HEK293T (cell line): ENCODE measurements at places on chromosomes 6 and 20.

- no peak for DNase-seq
Measured at GRCh38 chr20:54200487-54201267, 7.2 kb upstream of the PFDN4 start.

DNA sequence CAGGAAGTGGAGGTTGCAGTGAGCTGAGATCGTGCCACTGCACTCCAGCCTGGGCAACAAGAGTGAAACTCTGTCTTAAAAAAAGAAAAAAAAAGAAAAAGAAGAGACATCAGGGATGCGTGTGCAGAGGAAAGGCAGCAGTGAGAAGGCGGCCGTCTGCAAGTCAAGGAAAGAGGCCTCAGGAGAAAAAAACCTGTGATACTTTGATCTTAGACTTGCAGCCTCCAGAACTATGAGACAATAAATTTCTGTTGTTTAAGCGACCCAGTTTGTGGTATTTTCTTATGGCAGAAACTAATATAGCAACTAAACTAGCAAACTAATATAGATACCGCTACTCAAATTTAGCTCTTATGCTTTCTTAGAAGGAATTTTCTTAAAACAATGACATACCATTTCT lies 36.1 kb downstream of the FGD2 start:
- no peak for DNase-seq

- DNase-seq = no peak
Measured at GRCh38 chr6:4338884-4339283, 203.5 kb upstream of the ECI2 start.

GRCh38 chr20:47348539-47349142 lies 7.9 kb downstream of the ZMYND8 start:
- no peak for DNase-seq

DNA sequence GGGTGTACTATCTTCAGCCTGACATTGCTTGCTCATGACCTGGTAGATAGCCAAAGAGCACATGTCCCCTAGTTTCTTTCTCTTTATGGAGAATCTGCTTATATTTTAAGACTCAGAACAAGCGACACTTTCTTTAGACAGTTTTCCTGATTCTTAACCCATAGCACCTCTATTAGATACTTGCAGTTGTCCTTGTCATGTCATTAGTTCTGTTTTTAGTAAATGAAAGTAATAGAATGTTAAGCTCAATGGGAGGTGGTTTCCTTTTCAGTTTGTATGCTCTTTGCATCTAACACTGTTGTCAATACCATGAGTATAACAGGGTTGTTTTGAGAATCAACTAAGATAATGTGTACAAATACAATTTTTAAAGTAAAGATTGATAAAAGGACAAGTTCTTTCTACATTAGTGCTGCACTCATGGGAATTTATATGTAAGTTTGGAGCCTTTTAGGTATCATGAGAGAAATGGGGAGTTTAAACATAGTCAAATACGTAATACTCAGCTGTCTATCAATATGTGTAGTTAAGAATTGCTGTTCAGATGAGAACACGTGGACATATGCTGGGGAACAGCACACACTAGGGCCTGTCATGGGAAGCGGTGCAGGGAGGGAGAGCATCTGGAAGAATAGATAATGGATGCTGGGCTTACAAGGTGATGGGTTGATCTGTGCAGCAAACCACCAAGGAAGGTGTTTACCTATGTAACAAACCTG lies 124.3 kb downstream of the GRM1 start:
- DNase-seq = no peak

- no peak for DNase-seq
Measured at GRCh38 chr6:43437700-43438099, 10.4 kb downstream of the ABCC10 start.

- DNase-seq = peak; percentile 30
Measured at GRCh38 chr20:56200456-56200855, 48.1 kb upstream of the MC3R start.

- DNase-seq = no peak
Measured at GRCh38 chr6:55604021-55604420, 25.0 kb upstream of the HMGCLL1 start.

DNA sequence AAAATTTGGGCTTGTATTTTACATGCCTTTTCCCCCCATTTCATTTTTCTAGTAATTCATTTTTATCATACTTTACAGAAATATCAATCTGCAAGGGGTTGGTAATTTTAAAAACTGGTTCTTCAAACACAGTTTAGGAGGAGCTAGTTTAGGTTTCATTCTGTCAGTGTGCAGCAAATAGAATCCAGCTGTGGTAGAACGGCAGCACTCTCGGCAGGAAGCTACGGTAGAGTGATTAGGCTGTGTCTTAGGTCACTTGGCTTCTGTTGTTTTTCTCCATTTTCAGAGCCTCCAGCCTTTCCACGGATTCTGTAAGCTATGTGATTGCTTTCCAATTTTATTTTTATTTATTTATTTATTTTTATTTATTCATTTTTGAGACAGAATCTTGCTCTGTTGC lies 32.7 kb downstream of the TLDC2 start:
- DNase-seq = no peak

- DNase-seq = no peak
Measured at GRCh38 chr6:11214901-11215300, 17.6 kb downstream of the NEDD9 start.

GRCh38 chr6:147514831-147515230 lies 6.3 kb downstream of the SAMD5 start:
- DNase-seq = no peak

- peak; percentile 39 for DNase-seq
Measured at GRCh38 chr6:149961728-149962425, 1.9 kb upstream of the ULBP1 start.

DNA sequence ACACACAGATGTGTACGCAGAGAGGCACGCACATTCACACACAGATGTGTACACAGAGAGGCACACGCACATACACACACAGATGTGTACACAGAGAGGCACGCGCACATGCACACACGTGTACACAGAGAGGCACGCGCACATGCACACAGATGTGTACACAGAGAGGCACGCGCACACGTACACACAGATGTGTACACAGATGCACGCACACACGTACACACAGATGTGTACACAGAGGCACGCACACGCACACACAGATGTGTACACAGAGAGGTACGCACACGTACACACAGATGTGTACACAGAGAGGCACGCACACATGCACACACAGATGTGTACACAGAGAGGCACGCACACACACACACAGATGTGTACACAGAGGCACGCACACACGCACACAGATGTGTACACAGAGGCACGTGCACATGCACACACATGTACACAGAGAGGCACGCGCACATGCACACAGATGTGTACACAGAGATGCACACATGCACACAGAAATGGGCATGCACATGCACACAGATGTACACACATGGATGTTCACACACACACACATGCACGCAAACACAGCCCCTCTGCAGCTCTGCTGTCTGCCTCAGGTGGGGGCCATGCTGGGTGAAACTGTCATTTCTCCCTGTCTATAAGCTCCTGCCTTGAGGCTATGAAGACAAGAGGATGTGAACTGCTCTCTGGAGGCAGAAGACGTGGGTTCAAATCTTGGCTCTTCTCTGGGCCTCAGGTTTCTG lies 14.3 kb upstream of the MYT1 start:
- no peak for DNase-seq

DNA sequence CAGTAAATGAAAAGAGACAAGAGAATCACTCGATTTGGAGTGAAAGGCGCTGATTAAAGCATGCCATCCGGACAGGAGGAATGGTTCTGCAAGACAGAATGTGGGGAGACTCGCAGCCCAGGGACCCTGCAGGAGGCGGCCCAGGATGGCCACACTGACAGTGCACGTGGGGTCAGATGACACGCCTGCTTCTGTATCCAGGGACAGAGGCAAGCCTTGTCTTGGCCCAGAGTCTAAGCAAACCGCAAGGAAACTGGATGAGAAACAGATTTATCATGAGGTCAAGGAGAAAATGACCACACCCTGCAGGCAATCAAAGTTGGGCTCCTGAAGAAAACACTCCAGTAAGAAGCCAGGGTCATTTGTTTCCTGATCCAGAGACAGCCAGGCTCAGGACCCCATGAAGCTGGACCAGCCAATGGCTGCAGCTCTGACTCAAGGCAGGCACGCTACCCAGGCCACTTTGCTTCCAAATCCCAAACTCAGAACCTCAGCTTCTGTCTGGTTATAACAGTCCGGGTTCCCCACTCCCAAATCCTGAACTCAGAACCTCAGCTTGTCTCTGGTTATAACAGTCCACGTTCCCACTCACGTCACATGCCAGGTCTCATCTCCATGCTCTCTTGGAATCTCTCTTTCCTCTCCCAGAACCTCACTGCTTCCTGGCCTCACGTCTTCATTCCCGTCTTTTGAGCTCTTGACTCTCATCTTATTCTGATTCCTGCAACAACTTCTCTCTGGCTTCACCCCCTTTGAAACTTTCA lies 144.9 kb upstream of the THBS2 start:
- no peak for DNase-seq

DNA sequence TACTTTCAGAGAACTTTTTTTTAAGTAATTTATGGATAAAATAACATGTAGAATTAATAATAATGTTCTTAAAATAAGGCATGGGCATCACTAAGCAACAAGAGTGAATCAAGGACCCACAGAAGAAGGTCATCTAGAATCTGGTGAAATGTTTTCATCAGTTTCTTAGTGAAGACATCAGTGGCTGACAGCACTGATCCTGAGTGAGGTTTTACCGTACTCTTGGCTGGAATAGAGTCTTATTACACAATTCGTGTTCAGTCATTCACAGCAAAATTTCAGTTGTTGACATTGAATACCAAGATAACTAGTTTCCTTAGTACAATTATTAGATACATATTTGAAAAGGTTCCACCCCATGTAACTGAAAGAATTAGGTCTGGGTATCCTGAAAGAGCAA lies 140.4 kb downstream of the C6orf58 start:
- DNase-seq = no peak

DNA sequence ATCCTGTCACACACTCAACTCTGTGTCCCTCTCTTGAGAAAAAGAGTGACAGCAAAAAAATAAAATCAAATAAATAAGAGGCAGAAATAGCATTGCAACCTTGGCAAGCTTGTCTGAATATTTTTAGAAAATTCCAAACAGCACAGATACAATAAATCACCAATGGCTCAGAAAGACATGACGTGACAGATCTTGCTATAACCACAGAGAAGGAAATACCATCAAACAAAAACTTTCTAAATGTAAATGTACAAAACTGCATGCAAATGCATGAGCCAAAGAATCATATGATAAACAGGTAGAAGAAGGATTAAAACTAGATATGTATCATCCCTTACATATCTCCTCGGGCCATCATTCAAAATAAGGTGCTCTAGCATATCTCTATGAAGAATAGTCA lies 549.2 kb upstream of the NOX3 start:
- no peak for DNase-seq

- peak; percentile 54 for DNase-seq
Measured at GRCh38 chr6:43933148-43933885, 163.3 kb downstream of the VEGFA start.

GRCh38 chr6:164107297-164107995 lies 692.9 kb downstream of the QKI start:
- DNase-seq = no peak

- DNase-seq = no peak
Measured at GRCh38 chr20:49887251-49888211, 27.8 kb downstream of the SPATA2 start.

DNA sequence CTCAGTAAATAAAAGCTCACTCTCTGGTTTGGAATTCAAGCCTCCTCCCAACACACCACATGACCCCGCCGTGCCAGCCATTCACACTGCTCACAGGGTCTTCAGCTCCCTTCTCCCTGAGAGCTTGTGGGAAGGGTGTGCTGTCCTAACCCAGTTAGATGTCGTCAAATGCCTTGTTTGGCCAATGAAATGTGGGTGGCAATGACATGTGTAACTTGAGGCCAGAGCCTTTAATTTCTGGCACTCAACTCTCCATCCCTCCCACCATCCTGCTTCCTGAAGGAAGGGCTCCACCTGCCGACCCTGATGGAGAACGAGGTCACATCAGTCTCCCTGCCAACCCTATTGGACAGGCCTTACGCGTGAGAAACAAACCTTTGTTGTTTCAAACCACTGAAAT lies 224.5 kb upstream of the AGPAT4 start:
- DNase-seq = peak; percentile 50

GRCh38 chr6:161462148-161462547 lies 188.3 kb upstream of the AGPAT4 start:
- no peak for DNase-seq

- DNase-seq = no peak
Measured at GRCh38 chr6:161095916-161096315, 104.3 kb downstream of the MAP3K4 start.

DNA sequence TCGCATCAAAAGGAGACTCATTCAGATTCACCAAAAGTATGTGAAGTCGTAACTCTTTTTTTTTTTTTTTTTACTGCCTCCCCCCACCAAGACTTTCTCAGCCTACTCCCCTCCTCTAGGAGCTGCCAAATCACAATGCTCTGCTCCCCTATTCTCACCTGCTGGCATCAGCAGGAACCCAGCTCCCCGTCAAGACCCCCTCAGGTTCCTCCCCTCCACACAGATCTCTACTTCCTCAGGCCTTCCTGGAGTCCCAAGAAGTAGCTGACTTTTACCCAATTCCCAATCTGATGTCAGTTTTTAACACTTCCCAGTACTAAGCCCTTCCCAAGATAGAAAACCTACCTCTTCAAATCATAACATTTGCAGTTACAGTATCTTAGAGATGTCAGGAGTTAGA lies 39.3 kb downstream of the ARHGAP18 start:
- no peak for DNase-seq

GRCh38 chr6:151412909-151413308 lies 21.6 kb upstream of the ZBTB2 start:
- no peak for DNase-seq

GRCh38 chr6:119890470-119890869 lies 540.9 kb upstream of the MAN1A1 start:
- no peak for DNase-seq

- DNase-seq = no peak
Measured at GRCh38 chr6:152184917-152185574, 377.6 kb downstream of the ESR1 start.
